Right ventricle myocardium inferior (tissue), 1 donor: ENCODE measurements at places on chromosomes 6 and 20. TPM values are rescaled to one million over a fixed set of nuclear protein-coding genes. Genes with fewer than 3 reads are reported as not detected.

The C20orf204 gene
- 0.30 TPM for total RNA-seq

DNA sequence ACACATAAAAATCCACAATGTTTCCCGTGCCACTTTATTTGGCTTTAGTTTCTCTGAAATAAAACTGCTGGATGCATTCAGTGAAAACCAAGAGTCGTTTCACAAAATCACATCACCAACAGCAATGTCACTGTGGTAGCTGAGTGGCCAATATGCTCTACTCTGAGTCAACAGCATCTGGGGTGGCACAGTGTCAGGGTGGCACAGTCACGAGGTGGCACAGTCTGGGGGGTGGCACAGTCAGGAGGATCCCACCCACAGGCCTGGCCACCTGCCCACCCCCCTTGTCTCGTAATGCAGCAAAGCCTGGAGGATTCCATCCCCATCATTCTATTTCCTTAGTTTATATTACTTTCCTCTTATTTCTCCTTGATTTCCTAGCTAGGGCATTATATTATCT lies 87.0 kb downstream of the ANKRD60 start:
- no peak for DNase-seq

The ENPP5 gene
- total RNA-seq, result 2.8 TPM

The POM121L2 gene
- not detected for total RNA-seq
